ENCODE measurements at places on chromosomes 13 and 19.
A peak's percentile ranks its signal among the peaks of the same experiment; 100 is the strongest.

GRCh38 chr13:79831556-79831955, 350.6 kb downstream of the NDFIP2 start:
- DNase-seq: no peak

DNA sequence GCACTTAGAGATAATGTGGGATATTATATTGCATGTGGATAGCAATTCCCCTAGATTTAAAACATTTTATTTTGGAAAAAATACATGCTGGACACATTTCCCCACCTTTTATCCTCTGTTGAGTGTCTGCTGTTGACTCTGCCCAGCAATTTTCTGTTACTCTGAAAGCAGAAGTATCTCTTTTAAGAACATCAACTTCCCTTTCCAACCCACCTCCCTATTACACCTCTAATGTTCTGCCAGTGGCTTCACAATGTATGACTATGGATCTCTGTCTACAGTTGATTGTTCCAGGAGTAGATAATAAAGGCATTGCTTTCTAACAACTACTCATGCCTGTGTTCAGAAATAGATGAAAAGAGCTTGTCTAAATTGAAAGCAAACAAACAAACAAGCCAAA, 754.8 kb upstream of the SLITRK6 start:
- DNase-seq: no peak

GRCh38 chr13:38283346-38283745, 66.3 kb upstream of the UFM1 start:
- DNase-seq: no peak

DNA sequence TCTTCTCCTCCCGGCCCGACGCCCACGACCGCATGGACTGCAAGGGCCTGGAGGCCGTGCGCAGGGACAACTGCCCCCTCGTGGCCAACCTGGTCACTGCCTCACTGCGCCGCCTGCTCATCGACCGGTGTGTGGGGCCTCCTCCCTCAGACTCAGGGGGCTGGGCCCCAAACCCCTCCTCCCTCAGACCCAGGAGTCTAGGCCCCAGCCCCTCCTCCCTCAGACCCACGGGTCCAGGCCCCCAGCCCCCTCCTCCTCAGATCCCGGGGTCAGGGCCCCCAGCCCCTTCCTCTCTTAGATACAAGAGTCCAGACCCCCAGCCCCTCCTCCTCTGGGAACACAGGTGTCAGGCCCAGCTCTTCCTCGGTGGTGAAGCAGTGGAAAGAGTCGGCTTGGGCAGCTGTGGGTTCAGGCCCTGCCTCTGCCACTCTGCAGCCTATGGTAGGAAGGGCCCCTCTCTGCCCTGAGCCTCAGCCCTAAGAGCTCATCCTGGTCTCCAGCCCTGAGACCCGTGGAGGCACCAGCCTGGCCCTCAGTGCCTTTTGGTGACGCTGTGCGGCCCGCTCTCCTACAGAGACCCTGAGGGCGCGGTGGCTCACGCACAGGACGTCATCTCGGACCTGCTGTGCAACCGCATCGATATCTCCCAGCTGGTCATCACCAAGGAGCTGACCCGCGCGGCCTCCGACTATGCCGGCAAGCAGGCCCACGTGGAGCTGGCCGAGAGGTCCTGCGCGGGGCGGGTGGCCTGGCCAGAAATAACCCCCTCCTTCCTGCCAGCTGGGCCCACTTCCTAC, 3.7 kb upstream of the SPIB start:
- DNase-seq: peak; percentile 90

DNA sequence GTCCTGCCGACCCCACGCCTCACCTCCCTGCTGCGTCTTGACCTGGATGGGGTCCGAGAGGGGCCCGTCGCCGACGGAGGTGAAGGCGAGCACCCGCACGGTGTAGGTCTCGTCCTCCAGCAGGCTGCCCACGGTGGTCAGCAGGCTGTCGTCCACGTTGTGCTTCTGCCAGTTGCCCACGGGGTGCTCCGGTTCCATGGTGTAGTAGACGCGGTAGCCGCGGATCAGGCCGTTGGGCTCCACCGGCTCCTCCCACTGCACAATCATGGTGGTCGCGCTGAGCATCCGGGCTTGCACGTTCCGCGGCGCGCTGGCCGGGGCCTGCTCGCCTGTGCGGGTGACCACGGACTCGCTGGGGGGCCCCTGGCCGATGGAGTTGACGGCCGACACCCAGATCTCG, 96.7 kb downstream of the PTPRS start:
- DNase-seq: no peak

- DNase-seq: no peak
These were observed 15.7 kb upstream of the TEX29 start for GRCh38 chr13:111304603-111305289.

DNA sequence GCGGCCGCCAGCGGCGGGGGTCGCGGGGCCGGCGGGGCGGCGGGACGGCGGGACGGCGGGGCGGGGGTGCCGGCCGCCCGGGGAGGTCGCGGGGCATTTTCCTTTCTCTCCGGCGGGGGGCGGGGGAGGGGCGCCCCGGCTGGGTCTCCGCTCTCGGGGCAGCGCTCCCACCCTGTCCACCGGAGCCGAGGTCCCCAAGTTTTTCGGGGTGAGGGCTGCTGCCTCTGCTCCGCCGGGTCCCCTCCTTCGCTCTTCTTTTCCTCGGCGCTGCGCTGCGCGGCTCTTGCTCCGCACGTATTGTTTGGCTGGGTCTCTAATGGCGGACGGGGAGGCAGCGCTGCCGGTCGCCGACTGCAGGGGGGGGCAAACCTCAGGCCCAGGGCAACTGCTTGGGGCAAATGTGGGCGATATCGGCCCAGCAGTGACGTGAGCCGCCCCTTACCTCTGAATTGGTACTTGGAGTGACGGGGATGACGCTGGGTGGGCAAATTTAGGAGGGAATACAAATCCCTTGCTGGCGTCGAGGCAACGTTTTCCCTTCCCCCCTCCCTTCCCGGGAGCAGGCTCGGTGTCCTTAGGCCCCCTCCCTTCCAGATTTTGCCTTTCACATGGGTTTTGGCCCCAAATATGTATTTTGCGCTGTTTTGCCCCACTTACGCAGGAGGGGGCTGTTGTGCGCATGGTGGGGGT, 759 bp downstream of the ZMYM2 start:
- DNase-seq: peak; percentile 57

Measured in GM10248 (cell line).